Progenitor cell of endocrine pancreas (in vitro differentiated cells): ENCODE measurements at places on chromosomes 5 and 9.

GRCh38 chr9:124047251-124047672 lies 35.7 kb downstream of the LHX2 start:
- DNase-seq: no peak

GRCh38 chr5:15579193-15579990 lies 79.4 kb downstream of the FBXL7 start:
- no peak for DNase-seq

- DNase-seq: no peak
Observed at GRCh38 chr5:45029553-45029952, 220.8 kb downstream of the MRPS30 start.

DNA sequence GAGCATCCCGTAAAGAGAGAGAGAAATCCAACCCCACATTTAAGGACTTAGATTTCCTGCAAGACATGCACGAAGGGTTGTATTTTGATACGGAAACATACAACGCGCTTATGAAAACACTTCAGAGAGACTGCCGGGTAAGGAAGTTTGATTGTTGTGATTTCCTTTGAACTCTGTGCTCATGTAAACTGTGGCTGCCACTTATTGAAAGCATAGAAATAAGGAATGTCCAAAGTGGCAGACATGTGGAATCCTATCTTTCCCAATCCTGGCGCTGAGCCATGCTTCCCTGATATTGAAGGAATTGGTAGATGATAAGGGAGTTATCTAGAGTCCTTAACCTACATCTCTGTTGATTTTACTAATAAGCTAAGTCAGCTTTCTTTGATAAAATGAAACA lies 119.4 kb downstream of the PRKACG start:
- DNase-seq: no peak

GRCh38 chr9:98906273-98907040 lies 37.2 kb upstream of the COL15A1 start:
- DNase-seq: no peak

DNA sequence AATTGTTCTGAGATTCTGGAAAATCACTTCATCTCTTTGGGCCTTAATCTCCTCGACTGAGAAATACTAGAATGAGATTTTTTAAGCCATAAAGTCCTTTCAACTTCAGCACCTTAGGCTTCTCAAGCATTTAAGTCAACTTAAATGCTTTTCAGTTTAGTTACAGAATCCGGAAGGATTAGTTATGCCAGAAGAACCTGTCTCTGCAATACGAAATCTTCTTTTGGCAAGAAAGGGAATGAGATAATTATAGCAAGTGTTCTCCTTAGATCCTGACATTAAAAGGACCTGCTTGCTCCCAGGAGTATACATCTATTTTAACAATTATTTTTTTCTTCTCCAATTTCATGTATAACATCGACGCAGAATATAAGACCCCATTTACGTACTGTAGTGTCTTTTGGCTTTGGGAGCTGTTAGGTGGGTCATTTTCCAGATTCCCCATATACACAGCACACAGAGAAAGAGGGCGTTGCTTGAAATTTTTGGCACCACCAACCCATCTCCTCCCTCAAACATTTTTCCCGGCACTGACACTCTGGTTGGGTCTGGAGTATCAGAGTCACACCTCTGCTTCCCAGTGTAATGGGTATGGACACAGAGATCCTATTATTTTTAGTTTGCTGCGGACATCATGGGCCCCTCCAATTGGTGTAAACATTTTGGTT lies 43.6 kb upstream of the CLINT1 start:
- no peak for DNase-seq

- DNase-seq: no peak
Observed at GRCh38 chr5:41370482-41370881, 139.9 kb downstream of the PLCXD3 start.

GRCh38 chr5:123943151-123943550 lies 431.2 kb downstream of the CSNK1G3 start:
- DNase-seq: no peak

DNA sequence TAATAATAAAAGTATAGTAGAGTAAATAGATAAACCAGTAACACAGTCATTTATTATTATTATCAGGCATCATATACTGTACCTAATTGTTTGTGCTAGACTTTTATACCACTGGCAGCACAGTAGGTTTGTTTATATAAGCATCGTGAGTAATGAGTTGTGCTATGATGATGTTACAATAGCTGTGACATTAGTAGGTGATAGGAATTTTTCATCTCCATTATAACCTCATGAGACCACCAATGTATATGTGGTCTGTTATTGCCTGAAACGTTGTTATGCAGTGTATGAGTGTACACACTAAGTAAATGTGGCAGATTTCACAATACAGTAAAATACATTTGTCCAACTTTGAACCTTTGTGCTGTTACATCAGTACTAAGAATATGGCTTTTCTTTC lies 72.7 kb upstream of the SPATA31D4 start:
- DNase-seq: no peak

DNA sequence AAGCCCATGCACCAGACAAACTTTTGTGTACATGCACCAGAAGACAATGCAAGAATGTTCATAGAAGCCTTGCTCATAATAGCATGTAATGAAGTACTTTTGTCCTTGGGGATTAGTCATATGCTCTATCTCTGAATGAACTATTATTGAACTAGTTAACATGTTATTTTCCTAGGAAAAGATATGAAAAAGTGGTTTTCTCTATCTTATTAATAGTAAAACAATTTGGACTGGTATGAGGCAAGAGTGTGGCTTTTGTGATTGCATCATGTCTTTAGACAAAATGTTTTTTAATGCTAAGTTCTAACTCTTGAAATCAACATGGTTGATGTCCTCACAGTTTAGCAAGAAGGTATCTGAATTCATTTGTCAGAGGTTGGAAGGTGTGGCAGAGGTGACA lies 55.7 kb upstream of the SPDL1 start:
- DNase-seq: no peak

- DNase-seq: no peak
Observed at GRCh38 chr5:120872297-120872696, 408.2 kb downstream of the PRR16 start.

DNA sequence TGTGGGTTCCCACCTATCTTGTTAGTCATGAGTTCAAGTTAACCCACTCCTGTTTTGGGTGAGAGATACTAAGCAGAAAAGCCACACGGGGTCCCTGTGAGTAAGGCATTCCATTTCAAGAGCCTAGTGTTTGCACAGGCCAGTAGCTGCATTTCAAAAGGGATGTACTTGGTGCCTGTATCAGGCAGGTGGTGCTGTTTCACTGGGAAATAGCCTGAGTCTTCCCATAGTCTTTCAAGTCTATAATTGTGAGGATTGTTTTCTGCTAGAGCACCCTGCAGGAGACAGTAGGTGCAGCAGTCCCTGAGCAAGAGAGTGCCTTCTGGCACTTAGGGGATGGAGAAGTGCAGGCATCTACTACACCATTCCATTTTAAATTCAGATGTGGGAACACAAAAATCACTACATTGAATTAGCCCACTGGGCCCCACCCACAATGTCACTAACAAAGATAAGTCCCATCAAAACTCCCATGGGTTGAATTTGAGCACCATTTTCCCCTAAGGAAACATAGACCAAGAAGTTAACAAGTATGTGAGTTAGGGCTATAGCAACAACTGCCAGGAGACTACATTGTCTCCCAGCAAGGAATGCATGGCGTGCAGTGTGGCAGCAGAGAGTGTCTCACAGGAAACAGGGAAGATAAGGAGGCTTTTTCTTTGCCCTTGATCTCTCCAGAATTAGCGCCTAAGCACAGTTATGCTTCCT lies 263.2 kb downstream of the COX7C start:
- peak; percentile 23 for DNase-seq

DNA sequence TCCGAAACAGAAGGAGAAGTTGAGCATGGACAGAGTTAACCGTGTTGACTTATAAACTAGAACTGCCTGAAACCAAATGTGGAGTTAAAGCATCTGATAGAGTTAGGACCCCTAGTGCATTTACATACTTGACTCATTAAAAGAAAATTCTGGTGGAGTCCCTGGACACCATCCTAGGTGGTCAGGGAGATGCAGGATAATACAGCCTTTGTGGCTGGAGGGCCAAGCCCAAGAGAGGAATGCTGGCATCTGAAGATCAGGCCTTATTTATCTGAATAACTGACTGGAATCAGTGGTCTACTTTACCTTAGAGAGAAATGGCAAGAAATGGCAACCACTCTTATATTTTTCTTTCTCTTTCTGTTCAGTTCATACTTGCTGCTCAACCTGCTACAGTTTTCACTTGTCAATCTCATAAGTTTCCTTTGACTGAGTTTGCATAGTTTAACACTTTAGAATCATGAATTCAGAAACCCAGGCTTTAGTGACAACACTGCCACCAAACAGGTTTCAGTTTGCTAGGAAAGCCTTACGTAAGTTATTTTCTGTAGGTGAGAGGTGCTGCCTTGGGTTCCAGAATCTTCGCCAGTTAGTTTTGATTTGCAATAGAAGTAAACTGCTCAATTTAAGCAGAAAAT lies 10.2 kb downstream of the CMYA5 start:
- no peak for DNase-seq

DNA sequence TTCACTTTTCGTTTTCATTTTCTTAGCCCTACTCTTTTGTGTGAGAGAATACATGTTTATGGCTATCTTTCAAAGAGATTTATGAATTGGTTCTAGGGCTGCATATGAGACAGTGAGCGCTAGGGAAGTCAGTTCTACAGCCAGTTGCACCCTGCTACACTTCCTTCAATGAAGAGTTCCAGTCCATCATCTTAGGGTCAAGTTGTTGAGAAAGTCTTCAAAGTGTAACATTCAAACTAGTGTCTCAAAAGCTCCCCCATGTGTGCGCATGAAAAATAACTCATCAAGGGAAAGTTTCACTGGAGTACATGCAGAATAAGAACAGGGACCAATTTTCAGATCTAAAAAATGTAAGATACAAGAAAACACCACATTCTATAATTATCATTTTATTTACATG lies 317.2 kb downstream of the DEPDC1B start:
- DNase-seq: no peak

- no peak for DNase-seq
Observed at GRCh38 chr9:15104826-15105420, 194.7 kb upstream of the FREM1 start.

GRCh38 chr9:114761523-114761922 lies 44.3 kb downstream of the TNFSF15 start:
- no peak for DNase-seq

- DNase-seq: no peak
Observed at GRCh38 chr9:74721696-74722660, 165.7 kb downstream of the TRPM6 start.

GRCh38 chr9:6086006-6086655 lies 70.7 kb upstream of the RANBP6 start:
- DNase-seq: no peak

DNA sequence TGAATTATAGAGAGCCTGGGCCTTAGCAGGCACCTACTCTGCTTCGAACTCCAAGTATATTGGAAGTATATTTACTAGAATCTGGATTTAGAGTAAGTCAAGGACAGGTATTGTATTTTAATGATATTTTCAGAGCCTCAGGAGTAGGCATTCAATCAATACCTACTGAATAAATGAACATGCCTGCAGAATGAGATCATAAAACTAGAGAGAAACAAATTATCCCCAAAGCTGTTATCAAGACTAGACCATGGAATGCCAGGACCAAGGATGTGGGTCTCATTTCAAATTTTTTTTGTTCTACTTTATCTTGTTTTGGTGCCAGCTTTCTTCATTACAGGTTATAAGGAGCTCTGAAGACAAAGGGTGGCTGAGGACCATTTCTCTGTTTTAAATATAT lies 66.0 kb downstream of the GDNF start:
- DNase-seq: no peak

DNA sequence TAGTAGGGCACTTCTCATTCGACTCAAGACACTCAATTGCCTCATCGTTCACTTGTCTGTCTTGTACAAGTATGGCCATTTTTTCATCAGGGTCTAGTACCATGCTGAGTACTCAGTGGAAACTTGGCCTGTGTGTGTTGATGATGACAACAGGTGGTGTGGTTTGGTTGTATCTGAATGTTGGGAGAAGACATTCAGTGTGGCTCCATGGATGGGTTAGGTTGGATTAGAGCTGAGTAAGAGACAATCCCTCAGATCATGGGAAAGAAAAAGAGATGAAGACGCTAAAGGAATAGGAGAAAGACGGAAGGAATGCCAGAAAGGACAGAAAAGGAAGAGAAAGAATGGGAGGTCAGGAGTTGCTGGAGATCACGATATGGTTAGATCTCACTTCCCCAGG lies 17.0 kb downstream of the PCDH1 start:
- DNase-seq: no peak

- DNase-seq: no peak
Observed at GRCh38 chr9:128554155-128554862, 1.9 kb downstream of the SPTAN1 start.

DNA sequence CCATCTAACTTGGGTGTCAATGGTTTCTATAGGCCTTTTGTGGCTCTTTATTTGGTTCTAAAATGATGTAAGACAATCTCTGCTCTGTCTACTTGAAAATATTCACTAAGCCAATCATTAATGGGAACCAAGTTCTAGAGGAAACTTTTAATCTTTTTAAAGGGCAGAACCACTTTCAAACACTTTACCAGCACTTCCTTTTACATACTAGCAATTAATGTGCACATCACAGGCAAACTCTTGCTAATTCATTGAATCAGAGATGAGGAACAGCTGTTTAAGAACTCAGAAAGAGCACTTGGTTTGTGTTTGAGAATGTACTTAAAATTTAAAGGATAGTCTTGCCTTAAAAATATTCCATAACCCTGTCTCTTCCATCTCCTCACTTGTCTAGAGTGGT lies 83.4 kb downstream of the PAPPA start:
- DNase-seq: no peak

- no peak for DNase-seq
Observed at GRCh38 chr5:40630126-40630525, 49.6 kb upstream of the PTGER4 start.

DNA sequence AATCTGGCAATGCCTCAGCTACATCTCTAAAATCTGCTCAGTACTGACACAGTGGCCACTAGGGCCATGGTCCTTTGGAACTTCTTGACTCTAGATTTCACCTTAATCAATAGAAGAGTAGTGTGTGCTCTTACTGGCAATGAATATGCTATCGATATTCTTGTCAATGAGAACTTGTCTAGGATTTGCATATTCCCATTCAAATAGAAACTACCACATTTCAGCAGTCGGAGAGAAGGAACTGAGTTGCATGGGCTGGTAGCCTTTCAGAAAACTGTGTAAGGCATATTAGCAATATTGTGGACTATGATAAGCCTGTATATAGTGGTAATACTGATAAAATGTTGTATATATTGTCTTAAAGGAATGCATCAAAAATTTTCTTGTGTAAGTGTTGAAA lies 45.3 kb upstream of the NAA35 start:
- no peak for DNase-seq

GRCh38 chr9:91374939-91375338 lies 13.2 kb upstream of the AUH start:
- no peak for DNase-seq

GRCh38 chr5:158433634-158434033 lies 574.7 kb upstream of the CLINT1 start:
- DNase-seq: no peak

DNA sequence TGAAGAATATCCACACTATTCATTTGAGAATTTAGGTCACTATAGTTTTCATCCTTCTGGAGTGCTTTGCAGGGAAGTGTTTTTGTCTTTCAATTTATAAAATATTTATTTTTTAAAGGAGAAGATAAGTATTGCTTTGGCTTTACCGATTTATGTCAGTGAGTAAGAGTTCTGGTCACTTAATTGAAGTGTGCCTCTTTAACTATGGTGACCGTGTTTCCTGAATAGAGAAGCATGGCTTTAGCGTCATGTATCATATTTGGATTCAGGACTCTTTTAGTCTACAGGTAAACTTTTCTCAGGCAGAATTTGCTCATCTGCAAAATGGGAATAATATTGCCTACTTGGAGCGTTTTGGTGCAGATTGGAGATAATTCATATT lies 902 bp downstream of the BDP1 start:
- DNase-seq: no peak
